ENCODE measurements at places on chromosomes 7 and 10.

DNA sequence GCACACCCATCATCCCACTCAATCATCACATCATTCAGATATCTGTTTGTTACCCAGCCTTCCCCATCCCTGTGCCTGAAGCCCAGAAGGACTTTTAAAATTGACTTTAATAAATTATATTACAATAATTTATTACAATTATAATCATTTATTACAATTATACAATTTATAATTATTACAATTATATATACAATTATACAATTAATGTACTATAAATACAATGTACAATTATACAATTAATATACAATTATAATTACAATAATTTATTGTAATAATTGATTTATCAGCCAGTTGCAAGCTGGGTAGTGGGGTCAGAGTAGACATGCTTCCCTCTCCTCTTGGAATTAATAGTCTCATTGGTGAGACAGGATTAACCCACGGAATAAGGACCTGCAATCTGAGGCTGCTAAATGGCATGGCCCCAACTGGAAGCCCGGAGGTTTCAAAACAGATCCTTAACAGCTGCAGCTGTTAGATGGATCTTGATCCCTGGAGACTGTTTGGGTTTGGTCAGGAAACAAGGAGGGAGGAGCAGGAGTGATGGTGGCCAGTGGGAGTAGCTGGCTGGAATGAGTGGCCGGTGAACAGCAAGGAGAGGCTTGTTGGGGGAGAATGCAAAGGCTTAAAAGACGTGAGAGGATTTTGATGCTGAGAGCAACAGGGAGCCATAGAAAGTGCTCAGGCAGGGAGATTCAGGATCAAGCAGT lies 402.8 kb upstream of the PODXL start:
- H3K27me3 ChIP-seq: peaks cover 70% of the 10 kb centered on the region
- H3K4me1 ChIP-seq: peaks cover 5% of the 10 kb centered on the region
- H3K4me3 ChIP-seq: no peak overlapping the region
- H3K27ac ChIP-seq: no peak overlapping the region
- H3K36me3 ChIP-seq: no peaks in the 10 kb centered on the region

DNA sequence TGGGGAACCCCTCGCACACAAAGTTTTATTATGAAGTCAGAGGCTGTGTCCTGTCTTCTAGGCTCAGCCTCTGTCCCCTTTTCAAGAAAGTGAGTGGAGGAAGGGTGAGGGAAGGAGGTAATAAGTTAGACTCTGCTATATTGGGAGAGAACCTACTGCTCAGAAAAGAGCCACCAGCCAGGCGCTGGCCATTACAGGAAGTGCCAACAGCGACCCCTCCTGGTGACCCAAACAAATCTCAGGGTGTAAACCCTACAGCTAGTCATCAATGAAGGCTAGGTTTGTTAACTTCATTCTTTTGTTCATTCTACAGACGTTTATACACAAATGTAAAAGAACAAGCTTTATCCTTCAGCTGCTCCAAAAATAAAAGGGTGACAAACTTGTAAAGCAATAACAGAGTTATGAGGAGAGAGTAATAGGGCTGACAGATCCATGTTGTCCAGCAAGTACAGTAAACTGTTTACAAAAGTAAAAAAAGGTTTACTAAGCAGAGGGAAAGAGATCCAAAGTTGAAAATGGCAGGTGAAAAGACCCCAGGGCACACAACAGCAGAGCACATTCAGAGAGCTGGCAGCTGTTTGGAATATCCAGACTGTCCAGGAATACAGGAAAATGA lies 82.7 kb downstream of the FAM204A start:
- no peaks in the 10 kb centered on the region for H3K36me3 ChIP-seq
- peaks cover 12% of the 10 kb centered on the region for H3K27me3 ChIP-seq
- no peaks in the 10 kb centered on the region for H3K4me1 ChIP-seq
- no peak overlapping the region for H3K4me3 ChIP-seq
- H3K27ac ChIP-seq: no peak overlapping the region
- DNase-seq: no peak

GRCh38 chr7:150407588-150408392 lies 28.7 kb downstream of the ZNF775 start:
- no peak overlapping the region for H3K4me3 ChIP-seq
- no peaks in the 10 kb centered on the region for H3K27me3 ChIP-seq
- peaks cover 39% of the 10 kb centered on the region for H3K4me1 ChIP-seq
- H3K36me3 ChIP-seq: peaks cover 4% of the 10 kb centered on the region

GRCh38 chr7:139773371-139773770 lies 4.4 kb downstream of the HIPK2 start:
- peak overlapping the region; percentile 23 for H3K4me3 ChIP-seq
- no peak for DNase-seq
- H3K4me1 ChIP-seq: peaks cover 71% of the 10 kb centered on the region
- peak overlapping the region; percentile 97 for H3K27ac ChIP-seq
- peaks cover 9% of the 10 kb centered on the region for H3K36me3 ChIP-seq

GRCh38 chr7:31970501-31970900 lies 99.7 kb downstream of the PDE1C start:
- DNase-seq: no peak
- H3K27me3 ChIP-seq: no peaks in the 10 kb centered on the region
- H3K4me1 ChIP-seq: peaks cover 38% of the 10 kb centered on the region
- H3K27ac ChIP-seq: no peak overlapping the region
- H3K36me3 ChIP-seq: peaks cover 21% of the 10 kb centered on the region

DNA sequence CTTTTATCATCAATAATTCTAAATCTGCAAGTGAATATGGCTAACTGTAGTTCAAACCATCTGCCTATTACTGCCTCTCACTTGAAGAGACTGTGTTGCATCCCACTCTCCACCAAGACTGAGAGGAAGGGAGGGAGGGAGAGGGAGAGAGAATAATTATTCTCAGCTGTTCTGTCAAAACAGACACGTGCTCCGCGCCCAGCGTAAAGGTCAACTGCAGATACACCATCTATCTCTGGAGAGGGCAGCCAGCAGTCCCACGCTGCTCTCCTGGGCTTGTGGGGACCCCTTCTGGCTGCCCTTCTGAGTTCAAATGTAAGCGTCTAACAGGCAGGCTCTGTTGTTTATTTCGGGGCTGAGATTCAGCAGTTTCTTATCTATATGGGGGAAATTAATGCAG lies 625.5 kb upstream of the GALNT17 start:
- H3K27ac ChIP-seq: no peak overlapping the region
- no peaks in the 10 kb centered on the region for H3K27me3 ChIP-seq

Measured in osteocyte (in vitro differentiated cells).